Stimulated activated naive CD8-positive, alpha-beta T cell treated with anti-CD3 and anti-CD28 coated beads, Interleukin-15, amount 100 ng/mL, for 72 hours (primary cell): ENCODE measurements at places on chromosomes 4 and X.

DNA sequence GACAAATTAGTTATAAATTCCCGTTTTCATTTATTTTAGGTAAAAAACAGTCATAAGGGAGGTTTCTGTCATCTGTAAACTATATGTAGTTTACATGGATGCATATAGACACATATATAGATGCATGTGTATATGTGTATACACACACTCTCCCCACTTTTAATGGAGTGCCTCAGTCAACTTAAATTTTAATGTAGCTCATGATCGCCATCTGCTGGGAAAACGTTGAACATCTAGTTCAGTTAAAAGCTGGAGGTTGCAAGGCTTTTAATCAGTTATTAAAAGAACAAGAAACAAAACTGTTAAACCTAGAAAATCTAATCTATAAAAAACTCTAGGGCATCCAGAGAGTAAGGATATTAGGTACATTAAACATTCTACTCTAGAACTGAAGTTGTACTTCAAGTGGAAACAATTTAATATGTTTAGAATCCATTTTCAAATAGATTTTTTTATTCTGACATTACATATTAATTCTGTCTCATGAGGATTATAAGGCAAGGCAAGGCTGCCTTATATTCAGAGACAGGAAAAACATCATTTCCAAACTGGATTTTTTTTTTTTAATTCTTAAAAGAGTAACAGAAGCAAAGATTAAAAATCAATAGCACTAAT, 122.6 kb downstream of the SHISA3 start:
- DNase-seq = peak; percentile 34

- no peak for DNase-seq
These were observed 238.9 kb downstream of the SLC7A11 start for GRCh38 chr4:138003248-138003647.

- no peak for DNase-seq
These were observed 2.6 kb upstream of the HMX1 start for GRCh38 chr4:8874003-8874895.

GRCh38 chr4:48944756-48945241, 38.2 kb upstream of the OCIAD2 start:
- DNase-seq = peak; percentile 36

DNA sequence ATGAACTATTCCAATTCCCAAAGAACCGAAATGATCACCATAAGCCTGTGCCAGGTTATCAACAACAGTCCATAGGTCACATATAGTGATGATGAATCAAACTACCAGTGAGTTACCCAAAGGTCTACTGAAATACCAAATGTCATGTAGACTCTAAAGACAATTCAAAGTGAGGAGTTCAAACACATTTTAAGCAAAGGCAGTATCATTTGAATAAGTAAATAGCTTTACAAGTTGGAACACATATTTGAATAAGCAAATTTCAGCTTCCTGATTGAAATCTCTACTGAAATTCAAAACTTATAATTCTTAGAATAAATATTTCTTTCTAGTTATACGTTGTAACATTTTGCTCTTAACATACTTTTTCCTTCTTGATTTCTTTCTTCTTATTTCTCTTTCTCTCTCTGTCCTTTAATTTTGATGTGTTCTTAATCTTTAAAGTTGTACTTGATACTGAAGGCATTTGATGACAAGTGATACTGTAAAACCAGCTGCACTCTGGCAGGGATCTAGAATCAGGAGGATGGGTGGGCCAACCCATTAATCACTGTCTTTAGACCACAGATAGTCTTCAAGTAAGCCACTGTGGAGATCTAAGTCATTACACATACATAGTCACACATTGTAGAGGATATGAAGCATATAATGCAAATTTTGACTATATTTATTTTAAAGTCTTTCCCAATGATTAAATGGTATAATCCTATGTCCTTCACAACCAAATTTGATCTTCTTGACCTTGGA, 34.5 kb downstream of the GABRA4 start:
- DNase-seq = no peak

GRCh38 chr4:164188236-164188635, 565.7 kb upstream of the SMIM31 start:
- DNase-seq = no peak

DNA sequence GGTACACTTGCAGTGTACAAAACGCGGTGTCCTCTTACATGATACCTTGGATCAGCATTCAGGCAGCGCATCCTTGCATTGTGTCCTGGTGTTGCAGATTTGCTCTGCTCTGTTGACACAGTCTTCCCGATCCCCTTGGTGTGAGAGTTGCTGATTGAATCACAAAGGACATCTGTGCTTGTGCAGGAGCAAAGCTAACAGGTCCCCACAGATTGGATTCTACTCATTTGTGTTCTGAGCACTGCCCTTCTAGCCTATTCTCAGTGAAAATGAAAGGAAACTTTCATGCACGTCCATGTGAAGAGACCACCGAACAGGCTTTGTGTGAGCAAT, 171.4 kb downstream of the FRMPD4 start:
- no peak for DNase-seq

GRCh38 chr4:186148336-186148975, 42.9 kb upstream of the CYP4V2 start:
- no peak for DNase-seq

- no peak for DNase-seq
These were observed 37.4 kb downstream of the OCRL start for GRCh38 chrX:129577473-129577872.

DNA sequence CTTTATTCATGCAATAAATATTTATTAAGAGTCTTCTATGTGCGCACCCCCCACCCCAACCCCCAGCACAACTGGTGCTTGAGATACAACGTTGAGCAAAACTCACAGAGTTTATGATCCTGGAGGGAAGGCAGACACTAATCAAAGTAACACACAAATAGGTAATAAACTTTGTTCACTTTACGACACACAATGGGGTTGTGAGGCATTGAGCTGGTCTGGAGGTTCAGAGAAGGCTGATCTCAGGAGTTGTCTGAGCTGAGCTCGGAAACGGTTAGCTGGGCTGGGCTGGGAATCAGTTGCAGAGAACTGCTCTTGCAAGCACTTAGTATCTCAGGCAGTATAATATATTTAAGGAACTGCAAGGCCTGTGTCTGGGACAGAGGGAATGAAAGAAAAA, 238.5 kb downstream of the SCFD2 start:
- DNase-seq = no peak
